Dermis microvascular lymphatic vessel endothelial cell (primary cell): ENCODE measurements at places on chromosomes 5 and 9. TPM values are rescaled to one million over a fixed set of nuclear protein-coding genes. Genes with fewer than 3 reads are reported as not detected.

DNA sequence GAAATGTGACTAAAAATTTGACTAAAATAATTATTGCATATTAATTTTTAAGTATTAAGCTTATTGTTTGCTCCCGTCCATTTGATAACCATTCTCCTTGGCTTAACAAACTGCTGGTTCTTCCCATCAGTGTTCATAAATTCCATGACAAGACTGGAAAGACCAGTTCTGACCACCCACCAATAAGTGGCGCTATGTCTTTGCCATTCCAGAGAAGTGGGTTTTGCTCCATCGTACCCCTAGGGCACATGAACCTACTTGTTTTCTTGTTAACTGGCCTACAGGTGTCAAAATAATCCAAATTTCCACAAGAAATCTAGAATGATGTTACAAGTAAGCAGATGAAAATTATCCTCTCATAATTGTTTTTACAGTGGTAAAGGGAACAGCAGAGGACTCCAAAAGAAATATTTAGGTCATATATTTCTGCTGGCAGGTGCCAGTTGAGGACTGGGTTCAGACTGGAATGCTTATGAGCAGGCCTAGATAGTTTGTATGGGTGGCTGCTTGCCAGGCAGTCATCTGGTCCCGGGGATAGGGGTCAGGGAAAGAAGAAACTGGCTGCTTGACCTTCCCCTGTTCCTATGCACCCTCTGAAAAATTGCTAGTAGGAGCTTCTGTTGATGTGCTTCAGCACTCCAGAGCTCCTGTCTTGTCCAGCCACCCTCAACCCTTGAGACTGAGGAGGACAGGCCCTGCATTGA lies 283.1 kb upstream of the ADAMTSL1 start:
- DNase-seq = no peak

TAF11L5 gene
- total RNA-seq = not detected in 2 replicates

DNA sequence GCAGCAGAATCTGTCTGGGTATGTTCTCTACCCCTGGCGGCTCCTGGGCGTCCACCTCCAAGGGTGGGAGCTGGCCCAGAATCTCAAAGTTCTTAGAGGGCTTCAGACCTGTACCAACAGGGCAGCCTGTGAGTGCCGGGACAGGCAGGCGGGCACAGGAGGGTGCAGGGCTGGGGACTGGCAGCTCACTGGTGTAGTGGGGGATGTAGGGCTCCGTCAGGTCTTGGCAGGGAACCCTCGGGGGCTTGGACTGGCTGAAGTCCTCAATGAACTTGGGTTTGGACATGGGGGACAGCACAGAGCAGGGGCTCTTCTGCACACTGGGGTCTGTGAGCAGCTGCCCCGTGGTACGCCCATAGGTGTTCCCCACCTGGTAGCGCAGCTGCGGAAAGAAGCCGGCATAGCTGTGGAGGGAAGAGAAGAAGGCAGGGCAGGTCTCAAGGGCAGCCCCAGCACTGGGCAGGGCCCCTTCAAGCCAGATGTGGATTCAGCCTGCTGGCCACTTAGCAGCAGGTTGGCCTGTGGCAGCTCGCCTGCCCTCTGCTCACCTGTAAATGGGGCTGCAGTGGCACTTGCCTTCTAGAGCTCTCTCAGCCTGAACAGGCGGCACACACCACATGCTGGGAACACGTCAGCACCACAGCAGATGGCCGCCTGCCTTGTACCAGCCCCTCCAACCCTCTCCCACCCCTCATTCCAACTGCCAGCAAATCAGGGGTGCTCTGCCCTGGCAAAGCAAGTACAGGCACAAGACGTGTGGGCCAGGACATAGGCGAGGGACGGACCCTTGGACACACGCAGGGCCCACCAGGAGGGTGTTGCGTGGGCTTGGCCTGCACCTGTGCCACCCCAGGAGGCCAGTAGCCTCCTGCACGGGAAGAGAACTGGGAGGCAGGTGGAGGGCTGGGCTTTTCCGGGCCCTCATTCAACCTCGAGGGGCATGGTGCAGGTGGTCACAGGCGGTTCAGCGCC lies 4.6 kb downstream of the TUBB4B start:
- DNase-seq = no peak

DNA sequence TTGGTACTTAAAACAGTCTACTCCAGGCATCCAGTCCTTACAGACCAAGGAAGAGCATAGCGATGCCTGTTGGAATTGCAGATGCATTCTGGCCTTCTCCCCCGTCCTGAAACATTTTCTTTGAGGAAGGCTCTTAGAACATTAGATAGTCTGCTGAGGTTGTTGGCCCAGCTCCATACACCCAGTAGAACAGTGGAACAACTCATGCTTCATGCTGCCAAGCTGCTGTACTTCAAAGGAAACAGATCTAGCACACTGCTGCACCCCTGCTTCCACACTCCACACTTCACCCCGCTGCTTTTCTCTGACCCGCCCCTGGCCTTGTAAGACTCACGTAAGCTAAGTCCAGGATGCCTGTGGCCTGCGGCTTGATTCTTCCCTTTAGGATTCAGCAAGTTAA lies 33.4 kb upstream of the NCS1 start:
- DNase-seq = peak; percentile 54

SPOCK1 gene
- 1.0 and 1.3 TPM in 2 replicates for total RNA-seq

DNA sequence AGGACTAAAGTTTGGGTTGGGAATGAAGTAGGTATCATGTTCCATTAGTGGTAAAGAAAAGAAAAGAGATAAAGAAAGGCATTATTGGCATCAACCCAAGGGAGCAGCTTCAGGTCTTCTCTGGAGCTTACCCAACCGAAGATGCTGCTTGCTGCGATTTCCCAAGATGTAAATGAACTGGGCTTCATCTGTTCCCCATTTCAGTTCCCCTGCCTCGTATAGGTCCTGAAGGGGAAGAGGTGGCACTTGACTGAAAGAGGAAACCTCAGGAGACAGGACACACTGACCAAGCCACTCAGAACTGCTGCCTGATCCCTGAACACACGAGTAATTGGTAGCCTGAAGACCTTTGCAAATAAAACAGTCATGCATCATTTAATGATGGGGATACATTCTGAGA lies 24.6 kb downstream of the ANXA6 start:
- DNase-seq = no peak

IFNB1 gene
- not detected in 2 replicates for total RNA-seq

DNA sequence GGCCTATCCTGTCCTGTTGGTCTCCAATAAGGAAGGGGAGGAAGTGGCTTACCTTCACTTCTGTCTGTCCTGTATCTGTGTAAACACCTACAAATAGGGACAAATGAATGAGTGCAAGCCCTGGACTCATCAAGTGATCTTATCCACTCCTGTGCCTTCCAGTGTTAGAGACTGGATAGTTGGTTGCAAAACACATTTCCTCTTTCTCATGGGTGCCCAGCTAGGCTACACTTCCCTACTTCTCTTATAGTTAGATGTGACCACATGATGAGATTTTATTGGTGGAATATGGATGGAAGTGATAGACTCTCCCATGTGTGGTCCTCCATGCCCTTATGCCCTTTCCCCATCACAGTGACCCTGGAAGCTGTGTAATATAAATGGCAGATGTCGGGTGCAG lies 16.9 kb upstream of the PFDN1 start:
- DNase-seq = no peak

MRNIP gene
- total RNA-seq = 4.2 and 4.8 TPM in 2 replicates

OR13F1 gene
- total RNA-seq = not detected in 2 replicates

SPINK7 gene
- not detected in 2 replicates for total RNA-seq

DNA sequence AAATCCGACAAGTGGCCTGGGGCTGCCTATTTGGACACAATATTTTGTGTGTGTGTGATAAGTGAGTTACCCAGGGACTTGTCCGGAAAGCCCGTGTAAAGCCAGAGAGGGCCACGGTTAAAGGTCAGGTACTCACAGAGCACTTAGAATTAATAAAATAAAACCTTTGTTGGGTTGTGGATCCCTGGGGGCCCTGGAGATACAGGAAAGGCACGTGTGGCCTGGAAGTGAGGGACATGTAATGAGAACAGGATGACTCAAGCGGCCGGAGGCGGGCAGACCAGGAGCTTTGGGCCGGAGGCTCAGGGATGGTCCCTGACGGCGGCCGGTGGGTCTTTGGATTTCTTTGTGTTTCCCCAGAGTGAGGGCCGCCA lies 1.0 kb downstream of the DMRT2 start:
- no peak for DNase-seq

DNA sequence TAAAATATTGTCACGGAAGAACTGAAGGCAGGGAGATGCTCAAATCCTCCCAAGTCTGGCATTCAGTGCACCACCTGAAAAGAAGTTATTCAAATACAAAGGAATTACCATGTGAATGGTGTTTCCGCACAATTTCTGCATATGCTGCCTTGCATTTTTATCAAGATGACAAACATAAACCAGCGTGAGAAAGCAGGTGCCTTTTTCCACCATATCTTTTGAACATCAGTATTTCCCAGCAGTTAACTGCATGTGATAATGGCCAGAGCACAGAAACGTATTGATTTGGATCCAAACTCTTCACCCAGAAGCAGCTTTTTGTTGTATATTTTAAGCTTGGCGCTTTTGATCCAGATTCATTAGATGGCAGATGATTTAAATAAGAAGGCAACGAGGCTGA lies 808.0 kb downstream of the TLE1 start:
- no peak for DNase-seq

GRCh38 chr9:85428230-85428629 lies 313.5 kb downstream of the AGTPBP1 start:
- no peak for DNase-seq

DNA sequence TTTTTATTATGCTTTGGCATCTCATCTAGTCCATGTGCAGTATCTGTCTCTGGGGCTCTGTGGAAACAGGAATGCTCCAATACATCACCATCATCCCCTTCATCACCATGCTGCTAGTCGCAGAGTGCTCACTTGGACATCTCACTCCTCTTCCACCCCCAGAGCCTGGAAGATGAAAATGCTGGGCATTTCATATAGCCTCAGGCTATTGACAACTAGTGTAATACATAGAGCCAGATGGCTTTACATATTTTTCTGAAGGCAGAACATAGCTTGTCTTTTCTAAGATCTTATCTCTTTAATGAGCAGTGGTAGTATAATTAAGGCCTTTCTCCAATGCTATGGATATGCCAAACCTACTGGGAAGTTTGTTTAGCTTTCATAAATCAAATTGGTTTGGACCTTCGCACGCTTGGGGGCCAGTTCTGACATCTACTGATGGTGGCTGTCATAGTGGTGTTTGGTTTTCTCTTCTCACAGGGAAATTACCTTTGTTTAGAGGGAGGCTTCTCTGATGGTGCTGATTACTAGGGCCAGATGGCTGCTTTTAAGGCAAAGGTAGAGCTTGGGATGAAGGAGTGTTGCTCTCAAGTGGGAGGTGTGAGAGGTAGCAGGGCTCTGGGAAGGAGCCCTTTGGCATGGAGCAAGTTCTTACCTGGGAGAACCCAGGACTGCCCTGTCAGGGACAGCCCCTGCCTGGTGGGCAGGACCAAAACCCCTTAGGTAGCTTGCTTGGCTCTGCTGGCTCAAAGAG lies 63.1 kb upstream of the CXCL14 start:
- DNase-seq = no peak

- no peak for DNase-seq
These were observed 140.5 kb downstream of the MUSK start for GRCh38 chr9:110809038-110809595.

LRRC14B gene
- not detected in 2 replicates for total RNA-seq

DNA sequence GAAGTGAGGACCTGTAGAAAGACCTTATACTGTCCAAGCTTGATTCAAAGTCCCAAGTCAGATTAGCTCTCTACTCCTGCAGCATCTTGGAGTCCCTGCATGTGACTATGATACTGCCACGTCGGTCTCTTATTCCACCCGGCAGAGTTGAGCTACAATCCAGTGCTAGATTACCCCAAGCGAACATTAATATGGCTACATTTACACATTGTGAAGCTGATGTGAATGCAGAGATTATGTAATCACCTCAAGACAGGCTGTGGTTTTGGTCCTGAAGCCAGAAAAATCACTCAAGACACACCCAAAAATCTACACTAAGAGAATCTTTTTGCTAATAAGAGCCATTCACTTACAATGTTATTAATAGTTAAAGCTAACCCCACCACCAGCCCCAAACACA lies 116.7 kb downstream of the GNA14 start:
- DNase-seq = no peak

GRCh38 chr5:14417792-14418765 lies 163.5 kb upstream of the OTULINL start:
- no peak for DNase-seq

DNA sequence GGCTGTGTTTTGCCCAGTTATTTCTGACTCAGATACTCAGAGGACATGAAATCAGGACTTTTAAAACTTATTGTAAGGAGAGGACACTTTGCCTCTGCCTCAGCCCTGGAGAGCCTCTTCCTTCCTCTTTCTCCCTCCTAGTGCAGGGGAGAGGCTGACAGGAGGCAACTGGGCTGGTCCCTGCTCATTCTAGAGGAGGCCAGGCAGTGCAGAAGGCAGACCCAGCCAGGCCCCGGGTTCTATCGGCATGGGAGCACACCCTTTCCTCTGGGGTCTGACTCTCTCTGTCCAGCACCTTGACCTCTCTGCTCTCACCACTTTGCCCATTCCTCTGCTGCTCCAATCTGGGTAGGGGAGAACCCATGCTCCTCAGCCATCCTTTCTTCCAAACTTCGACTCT lies 16.0 kb upstream of the SMIM32 start:
- DNase-seq = no peak

- DNase-seq = peak; percentile 43
These were observed 96.7 kb upstream of the RETREG1 start for GRCh38 chr5:16713386-16713928.

- no peak for DNase-seq
These were observed 9.9 kb downstream of the PRDM6 start for GRCh38 chr5:123098767-123099513.

- peak; percentile 60 for DNase-seq
These were observed 91.4 kb downstream of the LMX1B start for GRCh38 chr9:126704892-126705766.

GRCh38 chr9:114012126-114012525 lies 66.0 kb downstream of the AMBP start:
- no peak for DNase-seq

GRCh38 chr5:15571081-15571480 lies 71.1 kb downstream of the FBXL7 start:
- DNase-seq = peak; percentile 62

HAUS6 gene
- total RNA-seq = 11.6 and 12.8 TPM in 2 replicates

FBP1 gene
- 0.51 and 0.64 TPM in 2 replicates for total RNA-seq

CCDC192 gene
- total RNA-seq = not detected in 2 replicates

- no peak for DNase-seq
These were observed 46.1 kb downstream of the NR6A1 start for GRCh38 chr9:124725068-124725452.

PCDHGA10 gene
- 3.0 and 6.2 TPM in 2 replicates for total RNA-seq

DNA sequence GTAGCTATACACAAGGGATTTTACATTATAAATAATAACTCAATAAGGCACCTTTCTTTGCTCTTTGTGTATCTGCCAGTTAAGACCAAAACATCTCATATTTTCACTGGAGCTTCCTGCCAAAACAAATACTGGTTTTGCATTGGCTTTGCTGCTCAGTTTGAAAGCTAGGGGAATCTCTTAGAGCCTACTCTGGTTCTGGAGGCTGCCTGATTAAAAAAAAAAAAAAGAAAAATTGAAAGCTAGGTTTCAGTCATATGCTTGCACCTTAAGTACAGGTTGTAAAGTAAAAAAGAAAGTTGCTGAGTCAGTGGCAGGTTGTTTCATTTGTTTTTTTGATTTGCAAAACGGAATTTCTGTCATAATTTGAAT lies 2.3 kb downstream of the DENND4C start:
- no peak for DNase-seq

GRCh38 chr5:32323741-32324140 lies 11.0 kb upstream of the MTMR12 start:
- DNase-seq = no peak

EGFLAM gene
- total RNA-seq = 0.13 and 0.25 TPM in 2 replicates

- DNase-seq = no peak
These were observed 89.5 kb upstream of the LHFPL2 start for GRCh38 chr5:78738104-78738503.
